Esophagus squamous epithelium (tissue), 5 donors: ENCODE measurements at places on chromosomes 7 and 10.

- DNase-seq: no peak
Measured at GRCh38 chr7:29179115-29179514, 15.5 kb upstream of the CHN2 start.

GRCh38 chr7:1040790-1041189 lies 3.6 kb upstream of the GPR146 start:
- DNase-seq: no peak

- no peak for DNase-seq
Measured at GRCh38 chr10:99775850-99776249, 6.6 kb upstream of the ABCC2 start.

- no peak for DNase-seq
Measured at GRCh38 chr10:167383-167782, 32.1 kb downstream of the ZMYND11 start.

GRCh38 chr10:130744631-130745030 lies 566.9 kb downstream of the TCERG1L start:
- no peak for DNase-seq

- DNase-seq: no peak
Measured at GRCh38 chr7:115101199-115101598, 179.3 kb downstream of the MDFIC start.

DNA sequence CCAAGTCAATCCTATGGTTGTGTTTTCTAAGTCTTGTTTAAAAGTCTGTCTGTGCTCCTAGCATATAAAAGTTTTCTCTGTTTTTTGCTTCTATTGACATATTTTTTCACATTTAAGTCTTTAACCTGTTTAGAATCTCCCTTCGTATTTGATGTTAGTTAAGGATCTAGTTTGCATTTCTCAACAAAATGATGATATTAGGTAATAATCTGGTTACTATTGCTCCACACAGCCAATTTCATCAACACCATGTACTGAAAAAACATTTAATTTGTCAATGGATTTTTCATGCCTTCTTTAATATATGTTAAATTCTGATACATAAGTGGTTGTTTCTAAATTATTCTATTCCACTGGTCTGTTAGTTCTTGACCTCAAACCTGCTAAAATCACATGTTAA lies 17.5 kb upstream of the TSGA13 start:
- no peak for DNase-seq

DNA sequence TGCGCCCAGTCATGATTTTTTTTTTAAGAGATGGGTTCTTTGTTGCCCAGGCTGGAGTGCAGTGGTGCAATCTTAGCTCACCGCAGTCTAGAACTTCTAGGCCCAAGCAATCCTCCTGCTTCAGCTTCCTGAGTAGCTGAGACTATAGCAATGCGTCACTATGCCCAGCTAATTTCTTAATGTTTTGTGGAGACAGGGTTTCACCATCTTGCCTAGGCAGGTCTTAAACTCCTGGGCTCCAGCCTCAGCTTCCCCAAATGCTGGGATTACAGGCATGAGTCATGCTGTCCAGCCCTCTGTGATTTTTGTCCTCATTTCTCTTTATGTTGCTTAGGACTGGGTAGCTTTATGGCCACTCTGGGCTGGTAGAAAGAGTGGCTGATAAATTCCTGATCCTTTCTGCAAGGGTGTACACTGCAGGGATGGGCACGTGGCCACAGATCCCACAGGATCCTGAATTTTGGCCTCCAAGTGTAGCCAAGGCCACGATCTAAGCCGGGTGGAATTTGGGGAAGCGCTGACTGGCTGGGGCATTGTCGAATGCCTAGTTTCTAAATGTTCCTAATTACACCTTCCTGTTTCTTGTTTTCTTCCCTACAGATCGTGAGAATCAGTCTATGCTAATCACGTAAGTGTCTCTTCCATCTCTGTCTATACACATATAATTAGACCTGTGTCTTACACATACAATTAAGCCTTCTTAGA lies 24.1 kb upstream of the MYH16 start:
- no peak for DNase-seq

- no peak for DNase-seq
Measured at GRCh38 chr7:101066141-101066832, 19.0 kb upstream of the TRIM56 start.

GRCh38 chr7:90736968-90737939 lies 141.1 kb downstream of the CDK14 start:
- no peak for DNase-seq

DNA sequence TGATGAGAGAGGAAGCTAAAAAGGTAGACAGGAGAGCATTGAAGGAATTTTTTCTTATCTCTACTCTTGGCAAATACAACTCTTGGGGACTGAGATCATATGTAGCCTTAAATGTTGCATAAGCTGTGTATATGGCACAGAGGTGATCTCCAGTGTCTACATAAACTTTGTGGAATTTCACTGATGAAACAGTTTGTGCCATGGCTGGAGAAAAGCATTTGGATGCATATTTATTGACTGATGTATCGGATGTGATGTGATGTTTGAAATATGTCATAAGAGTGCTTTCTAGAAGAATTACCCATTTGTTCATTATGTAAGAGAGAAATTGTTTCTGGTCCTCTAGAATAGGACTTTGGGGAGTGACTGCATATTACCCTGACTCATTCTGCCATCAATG lies 244.9 kb upstream of the LRRTM3 start:
- no peak for DNase-seq
